ENCODE measurements at places on chromosomes 3 and 15.

- DNase-seq, result peak; percentile 25
Measured at GRCh38 chr3:197000211-197000610, 29.4 kb downstream of the MELTF start.

DNA sequence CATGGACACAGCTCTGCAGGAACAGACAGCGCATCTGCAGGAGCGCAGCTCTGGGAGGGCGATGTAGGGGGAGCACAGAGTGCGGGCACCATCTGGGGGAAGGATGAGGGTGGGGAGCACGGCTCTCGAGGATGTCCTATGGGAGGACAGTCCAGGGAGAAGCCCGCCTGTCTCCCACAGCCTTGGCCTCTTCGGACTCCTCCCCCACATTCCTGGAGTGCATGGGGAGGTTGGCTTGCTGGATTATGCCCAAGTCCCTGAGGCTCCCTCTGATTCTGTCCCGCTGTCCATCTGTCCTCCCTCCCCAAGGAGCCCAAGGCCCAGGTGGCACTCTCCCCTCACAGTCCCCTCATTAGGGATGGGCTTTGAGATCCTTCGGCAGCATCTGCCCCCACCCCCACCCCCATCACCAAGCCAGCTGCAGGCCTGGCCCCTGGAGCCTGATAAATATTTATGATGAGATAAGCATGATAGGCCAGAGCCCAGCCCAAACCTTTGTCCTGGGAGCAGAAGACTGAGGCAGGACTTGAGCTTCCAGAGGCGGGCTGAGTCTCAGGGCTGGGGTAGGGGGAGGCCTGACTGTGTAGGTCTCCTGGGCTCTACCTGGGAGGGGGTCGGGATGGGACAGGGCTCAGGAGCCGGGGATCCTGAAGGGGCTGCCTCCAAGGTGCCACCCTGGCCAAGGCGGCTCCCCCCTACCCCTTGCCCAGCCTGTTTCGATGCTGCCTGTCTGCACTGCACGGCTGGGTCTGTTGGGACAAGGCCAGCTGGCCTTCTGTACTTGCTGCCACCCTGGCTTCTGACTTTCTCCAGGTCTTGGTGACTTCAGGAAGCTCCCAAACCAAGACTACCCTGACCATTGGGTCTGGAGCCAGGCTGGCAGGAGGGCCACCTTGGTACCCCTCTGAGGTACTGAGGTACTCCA, 28.6 kb upstream of the SEMA3F start:
- no peak for DNase-seq

DNA sequence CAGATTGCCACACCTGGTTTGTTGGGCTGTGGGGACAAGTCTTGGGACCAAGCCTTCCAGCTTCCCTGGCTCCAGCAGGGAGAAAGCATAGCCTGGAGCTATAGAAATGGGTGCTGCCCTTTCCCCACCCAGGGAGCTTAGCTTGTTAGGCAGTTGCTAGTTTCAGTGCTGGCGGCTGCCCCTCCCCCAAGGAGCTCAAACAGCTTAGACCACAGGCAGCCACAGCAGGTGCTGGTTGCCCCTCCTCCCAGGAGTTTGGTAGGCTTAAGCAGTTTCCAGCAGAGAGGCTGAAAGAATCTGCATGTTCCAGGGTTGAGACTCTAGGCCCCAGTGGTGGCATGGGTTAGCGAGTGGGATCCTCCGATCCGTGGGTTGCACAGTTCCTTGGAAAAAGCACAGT, 889.7 kb downstream of the IGSF11 start:
- no peak for DNase-seq

GRCh38 chr3:36876181-36876936, 68.5 kb downstream of the TRANK1 start:
- DNase-seq, result peak; percentile 78

DNA sequence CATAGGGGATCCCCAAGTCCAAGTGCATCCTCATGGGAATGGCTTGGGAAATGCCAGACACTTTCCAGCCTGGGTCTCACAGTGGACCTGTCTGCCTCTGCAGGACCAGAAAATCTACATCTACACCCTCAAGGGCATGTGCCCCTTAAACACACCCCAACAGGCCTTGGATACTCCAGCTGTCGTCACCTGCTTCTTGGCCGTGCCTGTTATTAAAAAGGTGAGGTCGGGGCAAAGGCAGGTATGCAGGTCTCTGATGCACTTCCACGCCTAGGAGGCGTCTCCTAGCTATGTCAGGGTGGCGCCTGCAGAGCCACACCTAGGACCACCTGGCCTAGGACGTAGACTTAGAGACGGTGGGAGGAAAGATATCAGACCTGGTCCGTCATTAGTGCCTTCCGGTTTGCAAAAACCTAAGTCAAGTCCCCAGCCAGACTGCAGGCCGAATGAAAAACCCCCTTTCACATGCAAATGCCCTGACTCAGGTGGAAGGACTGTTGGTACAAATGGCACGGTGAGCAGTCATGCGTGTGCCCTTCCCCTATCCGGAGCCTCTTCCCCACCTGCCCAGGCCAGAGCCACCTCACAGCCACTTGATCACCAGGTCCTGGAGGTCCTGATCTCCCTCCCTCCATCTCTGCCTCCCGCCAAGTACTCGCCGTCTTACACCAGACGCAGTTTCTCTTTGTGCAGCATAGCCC, 143.5 kb downstream of the LRRK1 start:
- DNase-seq, result no peak

- no peak for DNase-seq
Measured at GRCh38 chr3:166560253-166560652, 723.0 kb upstream of the BCHE start.

DNA sequence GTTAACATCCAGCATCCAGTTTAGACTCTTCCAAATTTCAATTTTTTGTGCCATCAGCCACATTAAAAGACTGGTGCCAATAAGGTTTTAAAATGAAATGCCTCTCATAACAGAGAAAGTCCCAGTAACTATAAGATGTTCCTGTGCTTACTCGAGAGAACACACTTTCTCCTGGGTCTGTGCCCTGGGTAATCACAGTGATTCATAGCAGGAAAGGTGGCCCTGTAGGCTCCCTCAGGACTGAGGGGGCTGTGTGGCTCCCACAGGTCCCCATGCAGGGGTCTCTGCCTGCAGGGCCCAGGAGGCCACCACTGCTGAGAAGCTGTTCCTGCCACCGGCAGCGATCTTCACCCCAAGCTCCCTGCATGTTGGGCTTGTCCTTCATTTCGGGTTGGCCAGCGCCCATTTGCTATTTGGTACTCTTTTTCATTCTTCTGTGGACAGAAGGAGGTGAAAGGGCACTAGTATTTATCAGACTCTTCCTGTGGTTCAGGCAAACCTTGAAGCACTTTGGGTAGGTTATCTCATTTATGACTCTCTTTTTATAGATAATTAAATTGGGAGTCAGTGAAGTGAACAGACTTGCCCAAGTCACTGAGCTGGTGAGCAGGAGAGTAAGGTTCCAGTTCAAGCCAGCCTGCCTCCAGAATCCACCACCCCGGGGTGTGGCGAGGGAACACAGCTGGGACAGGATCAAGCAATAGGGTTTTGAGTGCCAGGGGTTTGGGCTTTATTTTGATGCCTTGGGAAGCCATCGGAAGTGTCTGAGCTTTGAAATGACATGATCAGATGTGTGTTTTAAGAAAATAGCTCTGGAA, 44.2 kb upstream of the PLXNA1 start:
- no peak for DNase-seq

DNA sequence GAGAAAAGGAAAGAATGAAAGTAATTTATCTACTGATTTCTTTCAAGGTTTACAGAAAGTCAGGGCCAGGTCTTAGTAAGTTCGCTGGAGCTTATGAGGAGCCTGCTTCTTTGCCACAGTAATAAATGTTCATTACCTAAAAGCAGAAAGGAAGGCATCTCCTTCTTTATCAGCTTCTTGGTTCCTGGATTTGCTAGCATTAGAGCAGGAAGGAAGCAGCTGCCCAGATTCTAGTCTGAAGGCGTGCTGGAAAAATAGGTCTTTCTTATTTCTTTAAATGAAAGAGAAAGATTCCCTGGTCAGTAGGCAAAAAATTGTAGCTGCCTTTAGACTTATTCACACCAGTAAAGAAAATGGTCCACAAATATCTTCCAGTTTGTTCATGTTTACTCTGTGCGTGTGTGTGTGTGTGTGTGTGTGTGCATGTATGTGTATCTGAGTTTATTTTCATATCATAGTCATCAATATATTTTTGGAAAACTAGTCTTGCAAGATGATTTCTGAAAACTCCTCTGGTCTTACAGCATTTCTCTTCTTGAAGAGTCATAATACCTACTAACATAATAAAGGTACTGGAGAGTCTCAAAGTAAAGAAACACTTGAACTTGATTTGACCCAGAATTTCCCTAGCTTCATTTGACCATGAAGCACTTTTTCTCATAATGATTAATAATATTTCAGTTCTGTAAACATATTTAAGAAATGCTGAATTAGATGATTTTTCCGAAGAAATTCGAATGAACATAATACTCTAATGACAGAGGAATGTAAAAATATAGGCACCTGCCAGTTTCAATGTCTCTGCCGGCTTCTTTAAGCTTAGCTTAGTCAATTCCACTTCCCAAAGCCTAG, 255.3 kb upstream of the ZPLD1 start:
- peak; percentile 7 for DNase-seq

GRCh38 chr15:90042356-90042755, 41.2 kb downstream of the ZNF710 start:
- no peak for DNase-seq

GRCh38 chr3:25437953-25438352, 9.9 kb downstream of the RARB start:
- no peak for DNase-seq

GRCh38 chr3:61903074-61903473, 341.7 kb downstream of the PTPRG start:
- no peak for DNase-seq

DNA sequence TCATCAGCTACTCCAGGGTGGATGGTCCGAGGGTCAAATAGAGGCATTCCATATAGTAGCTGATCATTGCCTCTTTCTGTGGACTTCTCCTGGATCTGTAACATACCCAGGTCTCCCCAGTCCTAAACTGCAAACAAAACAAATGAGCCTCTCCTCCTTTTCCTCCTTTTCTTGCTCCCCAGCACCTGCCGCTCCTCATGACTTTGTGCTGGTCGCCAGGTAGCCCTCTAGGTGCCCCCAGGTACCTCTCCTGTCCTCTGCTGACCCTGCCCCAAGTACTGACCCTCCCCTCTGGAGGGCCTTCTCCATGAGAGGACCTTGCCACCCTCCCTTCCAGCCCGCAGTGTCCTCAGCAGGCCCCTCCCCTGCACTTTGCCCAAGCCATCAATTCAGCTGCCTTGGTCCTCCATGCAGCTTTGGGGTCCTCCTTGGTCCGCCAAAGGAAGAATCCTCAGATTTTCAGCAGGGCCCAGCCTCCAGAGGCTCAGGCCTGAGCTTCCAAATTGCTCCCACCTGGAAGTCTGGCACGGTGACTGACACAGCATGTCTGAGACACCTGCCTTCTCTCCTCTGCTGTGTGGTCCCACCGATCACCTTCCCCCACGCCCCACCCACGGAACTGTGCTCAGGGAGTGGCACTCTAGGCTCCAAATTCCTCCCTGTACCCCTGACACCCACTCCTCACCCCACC, 111.0 kb downstream of the LRRK1 start:
- no peak for DNase-seq

- no peak for DNase-seq
Measured at GRCh38 chr3:75342425-75342824, 321.7 kb upstream of the FRG2C start.

GRCh38 chr3:128515967-128516366, 23.0 kb upstream of the GATA2 start:
- no peak for DNase-seq

DNA sequence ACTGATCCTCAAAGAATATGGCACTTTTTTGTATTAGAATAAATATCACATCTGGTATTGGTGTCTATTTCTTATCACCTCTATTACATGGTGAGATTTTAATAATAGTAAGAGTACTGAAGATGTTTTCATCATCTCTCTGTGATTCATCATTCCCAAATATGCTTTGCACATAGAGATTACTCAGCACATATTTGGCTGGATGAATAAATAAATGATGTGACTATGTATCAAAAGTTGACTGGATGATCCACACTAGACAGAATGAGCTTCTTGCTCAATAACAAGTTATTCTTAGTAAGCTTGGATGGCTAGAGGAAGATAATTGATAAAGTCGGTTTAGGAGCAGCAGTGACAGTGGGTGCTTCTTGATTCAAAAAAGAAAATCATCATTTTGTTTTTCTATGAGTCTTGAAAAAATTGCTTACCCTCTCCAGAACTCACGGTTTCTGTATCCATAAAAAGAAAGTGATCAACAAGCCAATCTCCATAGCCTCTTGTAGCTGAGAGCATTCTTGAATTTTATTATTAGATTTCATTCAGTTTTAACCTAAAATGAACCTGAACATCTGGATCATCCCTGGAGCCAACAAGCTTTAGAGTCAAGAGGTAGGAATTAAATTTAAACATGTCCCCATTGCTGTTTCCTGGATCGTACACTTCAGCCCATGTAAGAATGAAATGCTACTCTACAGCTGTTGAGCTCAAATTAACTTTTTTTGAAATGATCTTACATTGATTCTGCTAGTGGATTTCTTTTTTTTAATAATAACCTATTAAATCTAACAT, 104.8 kb upstream of the OSTN start:
- DNase-seq, result no peak

- DNase-seq, result no peak
Measured at GRCh38 chr3:125151442-125151817, 61.1 kb downstream of the SLC12A8 start.

DNA sequence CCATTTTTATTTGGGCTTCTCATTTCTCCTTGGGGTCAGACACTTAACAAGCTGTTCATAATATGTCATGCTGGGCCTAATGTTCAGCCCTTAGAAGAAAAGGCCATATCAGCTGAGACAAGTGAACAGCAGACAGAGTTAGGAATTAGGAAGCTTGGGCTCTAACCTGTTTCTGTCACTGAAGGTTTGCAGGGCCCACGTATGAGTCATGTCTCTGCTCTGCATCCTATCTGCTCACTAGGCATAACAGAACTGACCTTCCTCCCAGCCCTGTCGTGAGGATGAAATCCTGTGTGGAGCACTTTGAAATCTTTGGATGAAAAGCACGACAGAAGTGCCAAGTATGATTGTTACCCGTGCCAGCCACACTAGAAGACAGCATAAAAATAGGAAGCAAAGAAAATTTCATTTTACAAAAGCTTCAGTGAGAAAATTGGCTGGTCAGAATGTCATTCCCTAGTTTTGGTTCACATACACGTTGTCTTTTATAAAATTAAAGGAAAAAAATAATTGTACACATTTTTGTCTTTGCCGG, 26.5 kb upstream of the CD47 start:
- no peak for DNase-seq

DNA sequence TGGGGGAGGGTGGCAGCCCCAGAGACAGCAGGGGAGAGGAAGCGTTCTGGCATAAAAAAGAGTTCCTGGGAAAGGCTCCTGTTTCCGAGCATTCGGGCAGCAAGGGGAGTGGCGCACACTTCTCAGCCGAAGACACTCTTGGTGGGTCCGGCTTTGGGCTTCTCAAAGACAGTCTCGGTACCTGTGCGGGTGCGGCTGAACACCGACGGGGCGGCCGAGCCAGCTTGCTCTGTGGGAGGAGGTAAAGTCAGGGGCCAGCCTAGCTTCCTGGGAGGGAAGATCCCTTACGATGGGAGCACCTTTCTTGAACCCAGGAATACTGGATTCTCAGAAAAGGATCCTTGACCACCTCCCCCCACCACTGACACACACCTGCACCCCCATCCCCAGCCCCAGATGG, 1.6 kb downstream of the MUSTN1 start:
- DNase-seq, result no peak

GRCh38 chr3:66048051-66048395, 9.3 kb upstream of the MAGI1 start:
- DNase-seq, result no peak

- peak; percentile 38 for DNase-seq
Measured at GRCh38 chr3:13500133-13500885, 20.2 kb downstream of the HDAC11 start.
